ENCODE measurements at places on chromosomes 5 and 9.

- no peak for DNase-seq
Measured at GRCh38 chr9:136355616-136356557, 7.7 kb downstream of the DNLZ start.

GRCh38 chr9:102551346-102551745 is 443.8 kb upstream of the CYLC2 start:
- no peak for DNase-seq

DNA sequence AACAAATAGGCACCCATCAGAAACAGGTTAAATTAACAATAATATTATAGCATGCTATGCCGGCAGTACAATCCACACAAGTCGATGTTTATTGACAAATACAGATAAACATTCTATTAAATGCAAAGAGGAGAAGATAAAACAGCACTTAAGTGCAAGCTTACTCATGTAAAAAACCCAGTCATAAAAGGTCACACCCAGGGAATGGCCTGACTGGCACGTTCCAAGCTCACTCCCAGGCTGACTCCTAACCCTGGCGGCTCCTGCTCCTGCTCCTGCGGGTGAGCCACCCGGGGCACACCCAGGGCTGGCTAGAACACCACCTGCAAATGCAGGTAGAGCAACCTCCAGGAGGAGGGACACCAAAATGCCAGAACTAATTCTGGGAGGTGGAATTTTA is 66.9 kb downstream of the SEMA4D start:
- no peak for DNase-seq

- DNase-seq, result no peak
Measured at GRCh38 chr5:3393920-3394597, 201.6 kb upstream of the IRX1 start.

DNA sequence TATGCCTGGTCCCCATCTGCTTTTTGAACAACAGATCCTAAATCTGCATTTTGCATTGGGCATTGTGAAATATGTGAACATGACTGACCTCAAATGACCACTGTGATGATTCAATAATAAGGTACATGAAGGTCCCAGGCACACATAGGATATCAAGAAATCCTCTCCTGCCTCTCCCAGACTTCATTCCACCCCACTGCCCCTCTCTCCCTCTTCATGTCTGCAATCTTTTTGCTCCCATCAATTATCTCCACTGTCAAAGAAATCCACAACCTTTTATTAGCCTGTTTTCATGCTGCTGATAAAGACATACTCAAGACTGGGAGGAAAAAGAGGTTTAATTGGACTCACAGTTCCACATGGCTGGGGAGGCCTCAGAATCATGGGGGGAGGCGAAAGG is 476.7 kb downstream of the CTNND2 start:
- no peak for DNase-seq

- DNase-seq, result no peak
Measured at GRCh38 chr9:5976674-5977397, 38.6 kb downstream of the RANBP6 start.

Measured in CD8-positive, alpha-beta memory T cell (primary cell).